ENCODE measurements at places on chromosomes 1 and 21.

GRCh38 chr1:203081465-203082230, 4.2 kb downstream of the MYOG start:
- DNase-seq = no peak

DNA sequence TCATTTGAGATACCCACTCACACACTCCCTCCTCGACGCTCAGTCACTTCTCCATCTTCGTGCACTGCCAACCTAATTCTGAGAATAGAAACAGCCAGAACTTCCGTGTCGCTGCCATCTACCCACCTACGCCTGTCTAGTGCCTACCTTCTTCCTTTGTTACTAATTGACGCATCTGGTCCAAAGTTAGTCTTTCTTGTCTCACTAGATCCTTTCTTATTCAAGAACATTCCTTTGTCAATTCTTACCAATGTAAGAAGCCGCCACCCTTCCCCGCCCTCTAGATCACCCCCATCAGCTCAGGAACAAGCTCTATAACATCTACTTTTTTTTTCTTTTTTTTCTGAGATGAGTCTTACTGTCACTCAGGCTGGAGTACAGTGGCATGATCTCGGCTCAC, 3.7 kb downstream of the PADI6 start:
- no peak for DNase-seq

DNA sequence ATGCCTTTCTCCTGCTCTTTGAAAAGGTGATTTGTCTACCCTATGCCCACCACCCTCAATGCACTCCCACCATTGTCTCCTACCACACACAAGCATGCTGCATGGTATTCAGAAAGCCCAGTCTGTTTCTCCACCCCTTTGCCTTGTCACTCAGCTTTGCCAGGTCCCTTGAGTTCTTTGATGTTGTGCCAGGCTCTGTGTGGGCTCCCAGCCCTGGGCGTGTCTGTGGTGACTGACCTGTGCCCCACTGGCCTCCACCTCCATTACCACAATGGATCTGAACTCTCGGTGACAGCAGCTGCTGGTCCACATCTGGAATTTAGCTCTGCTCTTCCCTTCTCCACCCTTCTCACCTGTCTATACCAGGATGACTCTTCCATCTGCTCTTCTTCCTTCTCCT, 34.9 kb downstream of the ATP2B4 start:
- no peak for DNase-seq

- no peak for DNase-seq
Observed at GRCh38 chr1:18104546-18105100, 3.0 kb upstream of the IGSF21 start.

- no peak for DNase-seq
Observed at GRCh38 chr1:71785000-71785399, 497.3 kb downstream of the NEGR1 start.

GRCh38 chr1:112589766-112590165, 29.2 kb downstream of the ST7L start:
- no peak for DNase-seq

- DNase-seq = no peak
Observed at GRCh38 chr1:40684669-40685068, 6.8 kb upstream of the NFYC start.

DNA sequence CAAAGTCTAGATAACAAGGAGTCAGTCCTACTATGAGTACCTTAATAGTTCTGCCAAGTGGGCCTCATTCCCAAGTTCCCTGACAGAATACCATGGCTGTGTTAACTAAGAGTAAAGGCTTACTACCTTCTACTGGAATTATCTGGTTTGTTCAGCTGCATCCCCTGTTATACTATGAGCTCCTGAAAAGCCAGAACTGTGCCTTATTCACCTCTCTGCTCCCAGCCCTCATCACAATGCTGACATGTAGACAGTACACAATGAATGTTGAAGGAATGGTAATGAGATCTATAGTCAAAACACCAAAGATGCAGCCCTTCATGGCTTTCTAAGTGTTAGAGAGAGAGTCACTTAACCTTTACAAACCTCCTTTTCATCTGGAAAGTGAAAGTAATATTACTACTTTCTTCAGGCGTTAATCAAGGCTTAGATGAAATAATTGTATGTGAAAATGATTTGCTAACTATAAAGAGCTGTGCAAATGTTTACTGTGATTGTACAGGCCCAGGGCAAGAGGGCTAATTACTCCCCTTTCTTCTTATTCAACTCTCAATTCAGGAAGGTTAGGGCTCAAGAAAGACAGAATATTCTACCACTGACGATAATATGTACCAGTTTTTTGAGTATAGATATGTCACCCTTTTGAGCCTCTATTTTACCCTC, 70.3 kb upstream of the MROH9 start:
- no peak for DNase-seq

DNA sequence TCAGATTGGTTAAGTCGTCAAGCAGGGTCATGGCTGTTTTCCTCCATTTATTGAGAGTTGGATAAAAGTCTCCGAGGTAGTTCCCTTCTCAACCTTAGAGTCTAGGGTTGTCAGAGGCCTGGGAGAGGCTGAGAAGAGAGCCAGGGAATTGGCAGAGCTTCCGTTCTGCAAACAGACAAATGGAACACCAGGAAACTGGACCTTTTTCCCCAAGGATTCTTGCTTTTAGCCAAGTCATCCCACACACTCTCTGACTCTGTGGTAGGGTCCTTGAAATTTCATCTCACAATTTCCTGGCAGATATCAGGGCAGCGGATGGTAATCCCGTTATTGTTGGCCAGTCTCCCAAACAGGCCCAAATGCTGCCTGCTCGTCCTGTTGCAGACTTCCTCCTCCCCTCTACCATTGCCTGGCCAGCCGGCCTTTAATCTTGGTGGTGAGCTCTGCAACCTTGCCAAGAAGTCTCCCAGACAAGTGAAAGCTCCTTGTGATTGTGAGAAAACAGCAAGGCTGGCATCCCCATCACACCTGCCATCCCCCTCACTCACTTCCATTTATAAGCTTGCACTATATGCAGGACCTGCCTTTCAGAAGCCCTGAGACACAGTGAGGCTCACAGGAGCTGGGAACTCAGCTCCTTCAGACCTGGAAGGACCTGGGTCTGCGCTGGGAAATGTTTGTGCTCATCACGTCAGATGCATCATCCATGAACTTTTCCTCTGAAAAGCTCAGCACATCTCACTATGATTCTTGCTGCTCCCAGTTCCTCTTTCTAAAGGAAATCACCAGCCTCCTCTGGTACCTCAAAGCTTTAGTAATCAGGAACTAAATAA, 13.7 kb upstream of the SRP9 start:
- DNase-seq = no peak

DNA sequence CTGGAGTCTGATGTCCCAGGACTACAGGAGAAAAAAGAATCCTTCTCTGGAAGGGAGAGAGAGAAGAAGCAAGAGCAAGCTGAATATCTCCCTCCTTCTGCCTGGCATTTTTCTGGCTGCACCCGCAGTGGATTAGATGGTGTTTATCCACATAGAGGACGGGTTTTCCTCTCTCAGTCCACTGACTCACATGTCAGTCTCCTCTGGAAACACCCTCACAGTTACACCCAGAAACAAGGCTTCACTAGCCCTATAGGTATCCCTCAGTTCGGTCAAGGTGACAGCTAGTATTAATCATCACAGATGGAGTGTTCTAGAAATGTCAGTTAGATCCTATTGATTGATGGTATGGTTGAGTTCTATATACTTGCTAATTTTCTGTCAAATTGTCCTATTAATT, 87.9 kb downstream of the RHOU start:
- no peak for DNase-seq

- DNase-seq = no peak
Observed at GRCh38 chr1:37926038-37926924, 20.6 kb downstream of the INPP5B start.

GRCh38 chr1:42551180-42551579, 88.1 kb downstream of the CCDC30 start:
- no peak for DNase-seq

DNA sequence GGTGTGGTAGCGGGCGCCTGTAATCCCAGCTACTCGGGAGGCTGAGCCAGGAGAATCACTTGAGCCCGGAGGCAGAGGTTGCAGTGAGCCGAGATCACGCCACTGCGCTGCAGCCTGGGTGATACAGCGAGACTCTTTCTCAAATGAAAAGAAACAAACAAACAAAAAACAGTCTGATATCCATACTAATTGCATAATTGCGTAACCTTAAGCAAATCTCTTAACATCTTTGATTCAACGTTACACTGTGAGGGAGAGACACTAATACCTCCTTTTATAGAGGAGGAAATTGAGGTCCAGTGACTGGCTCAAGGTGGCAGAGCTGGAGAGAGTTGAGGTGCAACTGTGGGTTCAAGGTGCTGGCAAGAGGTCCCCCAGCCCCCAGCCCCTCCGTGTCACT, 12.6 kb upstream of the COX20 start:
- DNase-seq = no peak

DNA sequence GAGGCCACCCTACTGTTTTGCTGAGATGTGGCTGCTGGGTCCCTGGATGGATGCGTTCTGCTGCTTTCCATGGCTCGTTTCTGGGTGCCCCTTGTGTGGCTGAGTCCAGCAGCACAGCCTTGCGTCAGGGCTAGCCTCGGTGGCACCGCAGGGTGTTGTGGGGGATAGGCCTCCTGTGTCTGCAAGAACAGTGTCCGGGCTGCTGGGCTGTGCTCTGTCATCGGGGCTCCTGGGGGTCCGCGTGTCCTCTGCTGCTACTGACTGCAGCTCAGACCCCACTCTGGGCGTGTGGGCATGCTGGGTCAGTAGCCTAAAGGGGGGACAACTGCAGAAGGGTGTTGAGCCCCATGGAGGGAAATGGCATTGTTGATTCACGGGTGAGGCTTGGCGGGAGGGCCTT, 4.9 kb downstream of the RRP1 start:
- DNase-seq = no peak

DNA sequence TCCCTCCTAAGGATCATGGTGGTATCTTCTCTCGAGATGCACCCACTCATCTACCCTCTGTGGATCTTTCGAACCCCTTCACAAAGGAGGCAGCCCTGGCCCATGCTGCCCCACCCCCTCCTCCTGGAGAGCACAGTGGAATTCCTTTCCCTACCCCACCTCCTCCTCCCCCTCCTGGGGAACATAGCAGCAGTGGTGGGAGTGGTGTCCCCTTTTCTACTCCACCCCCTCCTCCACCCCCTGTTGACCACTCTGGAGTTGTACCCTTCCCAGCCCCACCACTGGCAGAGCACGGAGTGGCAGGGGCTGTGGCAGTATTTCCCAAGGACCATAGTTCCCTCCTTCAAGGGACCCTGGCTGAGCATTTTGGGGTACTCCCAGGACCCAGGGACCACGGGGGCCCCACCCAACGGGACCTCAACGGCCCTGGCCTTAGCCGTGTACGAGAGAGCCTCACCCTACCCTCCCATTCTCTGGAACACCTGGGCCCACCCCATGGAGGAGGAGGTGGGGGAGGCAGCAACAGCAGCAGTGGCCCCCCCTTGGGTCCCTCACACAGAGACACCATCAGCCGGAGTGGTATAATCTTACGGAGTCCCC, 14.5 kb upstream of the TARS2 start:
- DNase-seq = no peak
